ENCODE measurements at places on chromosomes 6 and 20.

DNA sequence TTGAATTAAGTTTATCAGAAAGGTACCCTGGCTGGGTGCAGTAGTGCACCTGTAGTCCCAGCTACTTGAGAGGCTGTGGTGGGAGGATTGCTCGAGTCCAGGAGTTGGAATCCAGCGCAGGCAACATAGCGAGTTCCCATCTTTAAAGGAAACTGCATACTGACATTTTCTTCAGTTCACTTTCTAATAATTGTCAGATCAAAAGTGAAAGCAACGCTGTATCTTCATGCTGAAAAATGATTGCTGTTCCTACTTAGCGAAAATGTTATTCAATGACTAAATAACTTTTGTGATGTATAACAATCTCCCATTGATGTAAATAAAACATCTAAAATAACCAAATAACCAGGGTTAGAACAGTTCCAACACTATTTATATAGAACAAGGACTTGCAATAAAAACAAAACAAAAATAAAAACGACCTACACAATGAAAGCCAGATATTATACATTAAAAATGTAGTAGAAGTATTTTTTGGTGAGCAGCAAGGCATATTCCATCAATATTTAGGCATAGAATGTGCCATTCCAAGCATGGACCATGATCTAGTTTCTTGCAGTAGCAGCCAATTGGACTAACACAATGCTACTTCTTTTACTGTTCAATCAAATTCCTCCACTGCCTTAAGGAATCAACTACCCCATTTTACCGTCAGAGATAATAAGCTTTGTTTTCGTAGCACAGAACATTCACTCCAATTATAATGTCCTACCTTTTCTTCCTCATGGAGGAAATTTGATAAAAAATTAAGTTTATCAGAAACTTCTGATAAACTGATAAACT lies 1.5 kb downstream of the LATS1 start:
- DNase-seq = no peak

GRCh38 chr6:99353126-99353525 lies 3.7 kb upstream of the FAXC start:
- DNase-seq = no peak

GRCh38 chr20:35319871-35320197 lies 27.6 kb upstream of the FAM83C start:
- DNase-seq = no peak

DNA sequence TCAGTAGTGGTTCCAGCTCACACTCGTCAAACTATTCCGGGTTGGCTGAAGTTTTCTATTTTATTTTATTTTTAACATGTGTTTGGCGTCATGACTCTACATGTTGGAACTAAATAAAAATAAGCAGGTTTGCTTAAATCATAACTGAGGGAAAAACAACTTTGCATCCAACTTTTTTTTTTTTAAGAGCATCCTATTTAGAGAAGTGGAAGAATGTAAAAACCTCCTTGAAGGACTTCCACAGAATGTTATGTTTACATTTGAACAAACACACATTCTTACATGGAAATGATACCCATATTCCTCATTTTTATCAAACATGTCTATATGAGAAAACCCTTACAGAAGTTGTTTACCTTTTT lies 659 bp downstream of the PRDM1 start:
- DNase-seq = no peak

DNA sequence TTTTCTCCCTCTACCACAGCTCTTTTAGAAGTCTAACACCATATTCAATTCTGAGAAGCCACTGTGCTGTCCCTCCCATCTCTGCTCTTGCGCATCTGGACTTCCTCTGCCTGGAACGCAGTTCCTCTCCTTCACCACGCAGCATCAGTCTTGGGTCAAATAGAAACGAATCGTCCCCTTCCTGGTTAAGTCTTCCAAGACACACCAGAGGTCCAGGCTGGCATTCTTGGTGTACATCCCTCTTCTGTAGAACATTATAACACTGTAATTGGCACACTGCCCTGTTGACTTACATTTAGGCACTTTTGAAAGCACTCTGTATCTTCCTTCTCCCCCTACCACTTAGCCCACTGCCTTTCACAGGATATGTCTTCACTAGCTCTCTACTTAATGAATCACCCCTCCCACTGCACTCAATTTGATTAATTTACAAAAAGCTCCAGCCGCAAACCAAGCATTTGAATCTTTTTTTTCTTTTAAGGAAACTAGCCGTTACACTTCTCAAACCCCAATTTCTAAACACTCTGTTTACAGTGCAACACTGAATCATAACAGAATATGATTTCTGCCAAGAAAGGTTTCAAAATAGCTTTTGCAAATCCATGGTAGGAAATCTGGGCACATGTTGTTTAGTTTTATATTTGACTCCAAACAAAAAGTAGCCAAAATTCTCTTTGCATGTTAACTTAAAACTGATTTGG lies 140.8 kb upstream of the CARMIL1 start:
- DNase-seq = peak; percentile 53

DNA sequence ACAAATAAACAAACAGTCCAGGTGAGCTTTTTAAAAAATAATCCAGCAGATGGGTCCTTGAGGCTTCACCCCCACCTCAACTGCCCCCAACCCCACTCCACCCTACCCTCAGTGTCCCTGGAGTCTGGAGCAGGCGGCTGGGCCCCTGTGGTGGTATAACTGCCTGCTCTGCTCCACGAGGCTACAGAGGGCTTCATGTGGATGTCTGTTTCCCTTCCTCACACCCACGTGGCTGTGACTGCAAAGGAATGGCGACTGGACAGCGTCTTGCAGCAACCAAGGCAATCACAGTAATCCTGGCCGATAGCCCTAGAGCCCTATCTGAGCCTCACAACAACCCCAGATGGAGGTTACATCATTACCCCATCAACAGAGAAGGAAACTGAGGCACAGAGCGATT lies 76.5 kb downstream of the SLC2A10 start:
- no peak for DNase-seq

GRCh38 chr20:40869218-40870147 lies 159.1 kb upstream of the TOP1 start:
- peak; percentile 40 for DNase-seq

GRCh38 chr6:44733868-44734267 lies 346.4 kb downstream of the CDC5L start:
- no peak for DNase-seq

DNA sequence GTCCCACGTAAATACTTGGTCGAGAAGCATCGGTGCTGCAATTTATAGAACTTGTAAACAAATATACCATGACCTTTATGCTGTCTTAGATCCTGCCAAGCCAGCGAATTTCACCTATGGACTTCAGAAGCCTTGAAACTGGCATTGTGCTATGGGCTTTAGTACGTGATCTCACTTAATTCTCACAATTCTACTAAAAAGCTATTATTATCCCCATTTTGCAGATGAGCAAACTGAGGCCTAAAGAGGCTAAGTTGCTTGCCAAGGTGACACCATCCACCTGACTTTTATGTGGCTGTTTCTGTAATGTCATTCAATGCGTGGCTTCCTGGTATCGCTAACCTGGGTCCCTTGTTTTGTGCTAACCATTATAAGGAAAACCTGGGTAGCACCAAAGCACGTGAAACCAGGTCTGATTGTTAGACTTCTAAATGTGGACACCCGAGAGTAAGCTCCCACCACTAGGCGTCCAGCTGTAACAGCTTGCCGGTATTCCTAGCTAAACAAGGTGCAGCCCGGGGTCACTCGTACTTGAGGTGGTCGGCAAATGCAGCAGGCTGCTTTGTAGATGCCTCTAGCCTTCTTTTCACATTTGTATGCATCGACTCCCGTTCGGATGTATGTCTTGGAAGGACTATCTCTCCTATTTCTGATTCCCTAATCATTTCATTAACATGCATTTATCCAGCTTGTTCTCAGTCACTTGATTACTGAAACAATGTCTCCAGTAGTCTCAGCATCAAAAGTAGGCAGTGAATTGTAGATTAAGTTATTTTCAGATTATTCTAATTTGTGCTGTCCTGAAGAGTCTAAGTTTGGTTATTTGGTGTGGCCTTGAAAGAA lies 1.1 kb downstream of the SYNJ2 start:
- no peak for DNase-seq

DNA sequence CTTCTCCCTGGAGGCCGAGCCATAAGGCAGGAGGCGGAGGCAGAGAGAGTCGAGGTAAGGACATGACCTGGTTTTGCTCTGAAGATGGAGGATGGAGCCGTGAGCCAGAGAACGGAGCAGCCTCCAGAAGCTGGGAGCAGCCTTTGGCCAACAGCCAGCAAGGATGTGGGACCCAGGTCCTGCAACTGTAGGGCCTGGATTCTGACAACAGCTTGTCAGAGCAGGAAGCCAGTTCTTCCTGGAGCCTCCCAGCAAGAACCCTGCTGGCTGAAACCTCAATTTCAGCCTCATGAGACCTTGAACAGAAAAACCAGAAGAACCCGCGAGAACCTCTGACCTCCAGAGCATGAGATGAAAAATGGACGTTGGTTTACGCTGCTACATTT lies 13.4 kb upstream of the MRGBP start:
- DNase-seq = no peak

DNA sequence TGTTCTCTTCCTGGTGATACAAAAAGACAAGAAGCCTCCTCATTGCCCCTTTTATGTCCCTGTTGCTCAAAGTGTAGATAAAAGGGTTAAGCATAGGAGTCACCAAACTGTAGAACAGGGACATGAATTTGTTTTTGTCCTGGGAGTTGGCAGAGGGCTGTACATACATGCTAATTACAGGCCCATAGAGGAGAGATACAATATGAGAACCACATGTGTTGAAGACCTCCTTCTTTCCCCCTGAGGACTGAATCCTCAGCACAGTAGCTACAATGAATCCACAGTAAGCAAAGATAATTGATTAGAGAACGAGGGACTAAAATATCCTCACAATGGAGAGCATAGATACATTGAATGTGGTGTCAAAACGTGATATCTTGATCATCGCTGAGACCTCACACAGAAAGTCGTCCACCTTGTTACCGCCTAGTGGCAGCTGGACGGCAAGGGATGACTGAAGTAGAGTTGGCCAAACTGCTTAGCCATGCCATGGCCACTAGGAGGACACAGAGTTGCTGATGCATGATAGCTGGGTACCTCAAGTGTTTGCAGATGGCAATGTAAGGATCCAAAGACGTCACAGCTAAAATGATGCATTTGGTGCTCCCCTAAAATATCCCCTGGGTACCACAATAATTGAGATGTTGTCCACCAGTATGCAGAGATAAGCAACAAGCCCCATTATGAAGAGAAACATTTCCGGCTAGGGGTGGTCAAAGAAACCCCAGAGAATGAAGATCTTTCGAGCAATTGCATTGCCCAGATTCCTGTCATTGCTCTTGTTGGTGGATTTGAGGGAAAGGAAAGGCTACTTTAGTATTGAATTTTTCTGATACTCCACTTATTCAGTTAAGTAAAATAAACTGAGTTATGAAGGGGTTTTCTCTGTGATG lies 15.0 kb downstream of the OR2B3 start:
- DNase-seq = no peak

GRCh38 chr6:31087494-31088089 lies 24.8 kb downstream of the C6orf15 start:
- peak; percentile 84 for DNase-seq

DNA sequence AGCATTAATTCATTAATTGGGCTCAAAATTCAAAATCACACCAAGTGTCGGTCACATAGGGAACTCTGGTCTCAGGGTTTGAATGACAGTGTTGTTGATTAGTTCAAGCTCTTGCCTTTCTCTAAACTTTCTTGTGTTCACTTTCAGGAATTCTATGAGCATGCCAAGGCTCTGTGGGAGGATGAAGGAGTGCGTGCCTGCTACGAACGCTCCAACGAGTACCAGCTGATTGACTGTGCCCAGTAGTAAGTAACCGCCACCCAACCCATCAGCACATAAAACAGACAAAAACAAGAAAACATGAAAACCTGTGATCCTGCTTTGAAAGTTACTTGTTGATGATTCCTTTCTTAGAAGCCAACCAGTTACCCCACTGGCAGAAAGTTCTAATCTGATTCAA lies 52.7 kb downstream of the GNAS start:
- no peak for DNase-seq

DNA sequence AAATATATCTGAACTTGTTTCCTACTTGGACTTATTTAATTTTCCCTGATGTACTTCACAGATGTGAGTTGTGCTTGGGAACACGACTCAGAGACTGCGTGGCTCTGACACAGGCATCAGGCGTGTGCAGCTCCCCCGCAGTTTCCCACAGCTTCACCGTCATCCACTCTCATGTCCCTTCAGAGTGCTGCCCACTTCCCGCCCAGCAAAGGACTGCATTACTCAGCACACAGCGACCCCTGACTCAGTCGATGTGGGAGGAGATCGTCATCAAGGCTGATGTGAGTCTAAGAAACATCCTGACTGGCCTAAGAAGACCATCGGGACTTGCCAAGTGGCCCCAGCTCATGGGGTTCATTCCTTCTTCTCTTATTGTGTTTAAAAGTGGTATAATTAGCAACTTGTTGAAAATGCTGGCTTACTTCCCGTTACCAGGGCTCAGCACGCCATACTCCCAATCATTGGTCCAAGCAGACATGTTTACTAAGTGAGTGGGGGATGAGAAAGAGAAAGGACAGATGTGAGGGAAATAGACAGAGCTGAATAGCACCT lies 539.4 kb upstream of the JARID2 start:
- DNase-seq = peak; percentile 57

DNA sequence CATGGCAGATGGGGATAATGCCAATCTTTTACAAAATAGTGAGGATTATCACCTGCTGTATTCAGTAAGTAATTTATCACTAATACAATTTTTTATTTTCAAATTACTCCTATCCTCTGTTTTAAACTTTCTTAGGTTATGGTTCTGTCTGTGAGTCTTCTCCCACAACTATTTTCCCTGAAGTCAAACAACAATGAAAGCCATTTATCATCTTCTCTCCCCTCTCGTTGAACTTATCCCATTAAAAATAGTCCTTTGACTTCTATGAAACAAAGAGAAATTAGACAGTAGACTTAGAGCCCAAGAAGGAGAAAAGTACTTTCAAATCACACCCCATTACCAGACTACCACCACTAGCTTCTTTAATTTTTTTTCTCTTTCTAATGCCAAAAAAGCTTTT lies 147.7 kb downstream of the SIM1 start:
- DNase-seq = no peak

- DNase-seq = no peak
These were observed 13.0 kb downstream of the SERPINB6 start for GRCh38 chr6:2958331-2958711.

DNA sequence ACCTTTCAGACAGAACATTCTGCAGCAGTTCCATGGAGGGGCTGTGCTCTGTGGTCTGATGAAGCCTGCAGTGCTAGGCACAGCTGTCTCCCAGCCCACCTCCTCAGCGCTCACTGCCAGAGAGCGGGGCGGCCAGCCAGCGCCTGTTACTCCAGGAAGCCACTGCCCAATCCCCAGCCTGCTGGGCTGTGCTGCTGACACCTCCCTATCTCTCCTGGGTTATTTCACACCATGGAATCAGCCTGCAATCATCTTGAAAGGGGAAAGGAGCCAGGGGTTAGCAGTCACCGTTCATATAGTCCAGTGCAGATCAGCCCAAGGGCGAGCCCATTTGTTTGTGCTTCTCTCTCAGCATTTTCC lies 46.3 kb upstream of the NHSL1 start:
- peak; percentile 12 for DNase-seq

GRCh38 chr6:36577301-36577700 lies 16.9 kb upstream of the SRSF3 start:
- DNase-seq = no peak

DNA sequence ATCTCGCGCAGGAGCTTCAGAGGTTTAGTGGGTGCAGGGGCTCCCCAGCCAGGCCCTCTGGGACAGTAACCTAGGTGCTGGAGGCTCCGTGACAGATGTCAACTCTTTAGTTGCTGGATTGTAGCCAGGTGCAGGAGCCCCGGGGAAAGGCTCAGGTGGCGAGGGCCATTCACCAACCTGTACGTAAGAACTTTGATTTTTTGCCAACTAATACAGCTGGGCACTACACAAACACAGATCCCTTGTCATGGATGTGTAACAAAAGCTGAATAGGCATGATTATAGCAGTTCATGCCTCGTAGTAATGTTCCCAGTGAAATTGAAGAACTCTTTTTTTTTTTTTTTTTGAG lies 82.6 kb downstream of the CDC5L start:
- no peak for DNase-seq

Data from ovary (tissue), 10 donors.